ENCODE measurements at places on chromosomes 6 and 20. TPM values are rescaled to one million over a fixed set of nuclear protein-coding genes. Genes with fewer than 3 reads are reported as not detected.

GRCh38 chr20:35617397-35618262 is 2.0 kb downstream of the SPAG4 start:
- peak overlapping the region; percentile 60 for H3K4me3 ChIP-seq
- no peaks in the 10 kb centered on the region for H3K27me3 ChIP-seq
- H3K36me3 ChIP-seq, result no peaks in the 10 kb centered on the region
- peak overlapping the region; percentile 75 for H3K27ac ChIP-seq

GRCh38 chr6:8237668-8238067 is 135.3 kb upstream of the EEF1E1 start:
- no peaks in the 10 kb centered on the region for H3K36me3 ChIP-seq
- H3K27me3 ChIP-seq, result no peaks in the 10 kb centered on the region
- H3K4me3 ChIP-seq, result no peak overlapping the region
- no peaks in the 10 kb centered on the region for H3K4me1 ChIP-seq
- no peak overlapping the region for H3K27ac ChIP-seq

- H3K4me1 ChIP-seq, result no peaks in the 10 kb centered on the region
- DNase-seq, result no peak
- no peak overlapping the region for H3K27ac ChIP-seq
- H3K27me3 ChIP-seq, result no peaks in the 10 kb centered on the region
These were observed 121.4 kb upstream of the LY86 start for GRCh38 chr6:6466967-6467761.

GRCh38 chr6:52610745-52611355 is 34.0 kb upstream of the TRAM2 start:
- no peak overlapping the region for H3K4me3 ChIP-seq
- H3K27me3 ChIP-seq, result no peaks in the 10 kb centered on the region
- no peak for DNase-seq

GRCh38 chr6:77072694-77073409 is 390.4 kb downstream of the HTR1B start:
- no peak overlapping the region for H3K4me3 ChIP-seq
- no peaks in the 10 kb centered on the region for H3K4me1 ChIP-seq
- no peaks in the 10 kb centered on the region for H3K36me3 ChIP-seq
- H3K27me3 ChIP-seq, result no peaks in the 10 kb centered on the region

DNA sequence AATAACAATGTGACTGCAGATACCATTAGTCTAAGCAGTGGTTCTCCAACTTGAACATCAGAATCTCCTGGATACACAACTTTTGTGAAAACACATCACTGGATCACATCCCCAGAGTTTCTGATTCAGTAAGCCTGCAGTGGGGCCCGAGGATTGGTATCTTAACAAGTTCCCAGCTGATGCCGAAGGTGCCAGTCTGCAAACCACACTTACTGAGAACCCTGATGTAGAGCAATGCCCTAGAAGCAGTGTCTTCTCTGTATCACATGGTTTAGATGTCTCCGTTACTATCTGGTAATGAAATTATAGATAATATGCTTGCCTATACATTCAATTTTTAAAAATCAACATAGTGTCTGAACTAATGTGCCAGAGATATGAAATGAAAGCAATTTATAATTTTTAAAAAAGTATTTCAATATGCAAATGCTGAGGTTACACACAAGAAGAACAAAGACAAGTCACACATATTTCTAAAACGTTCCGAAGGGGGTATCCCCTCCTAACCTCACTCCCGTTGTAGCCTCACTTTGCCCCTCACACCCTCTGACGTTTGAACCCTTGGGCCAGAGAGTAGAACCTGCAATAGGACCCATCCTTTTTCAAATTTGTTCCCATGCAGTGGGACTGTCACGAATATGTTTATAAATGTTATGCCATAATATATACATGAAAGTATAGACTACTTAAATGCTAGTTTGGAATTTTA is 115.4 kb upstream of the SAMD5 start:
- H3K36me3 ChIP-seq, result no peaks in the 10 kb centered on the region
- DNase-seq, result no peak
- H3K27me3 ChIP-seq, result no peaks in the 10 kb centered on the region

- DNase-seq, result no peak
- no peak overlapping the region for H3K4me3 ChIP-seq
- no peaks in the 10 kb centered on the region for H3K4me1 ChIP-seq
- H3K36me3 ChIP-seq, result no peaks in the 10 kb centered on the region
- H3K27me3 ChIP-seq, result no peaks in the 10 kb centered on the region
These were observed 231.2 kb downstream of the PTPRT start for GRCh38 chr20:42958367-42959069.

DNA sequence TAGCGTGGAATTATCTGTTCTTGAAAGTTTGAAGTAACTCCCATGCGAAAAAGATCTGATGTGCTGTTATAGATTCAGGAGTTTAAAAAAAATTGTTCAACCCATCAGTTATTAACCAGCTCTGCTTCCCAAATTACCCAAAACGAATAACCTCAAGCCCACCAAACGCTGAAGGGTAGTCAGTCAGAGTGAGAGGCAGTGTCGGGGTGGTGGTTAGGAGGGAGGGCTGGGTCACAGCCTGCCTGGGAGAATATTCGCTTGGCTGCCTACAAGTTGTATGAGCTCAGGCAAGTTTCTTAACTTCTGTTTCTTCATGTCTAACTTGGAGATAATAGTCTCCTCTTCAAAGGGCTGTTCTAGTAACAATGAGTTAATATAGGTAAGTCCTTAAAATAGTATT is 114.6 kb downstream of the JPH2 start:
- no peaks in the 10 kb centered on the region for H3K36me3 ChIP-seq
- H3K4me1 ChIP-seq, result no peaks in the 10 kb centered on the region
- H3K4me3 ChIP-seq, result no peak overlapping the region
- DNase-seq, result no peak
- no peak overlapping the region for H3K27ac ChIP-seq

DNA sequence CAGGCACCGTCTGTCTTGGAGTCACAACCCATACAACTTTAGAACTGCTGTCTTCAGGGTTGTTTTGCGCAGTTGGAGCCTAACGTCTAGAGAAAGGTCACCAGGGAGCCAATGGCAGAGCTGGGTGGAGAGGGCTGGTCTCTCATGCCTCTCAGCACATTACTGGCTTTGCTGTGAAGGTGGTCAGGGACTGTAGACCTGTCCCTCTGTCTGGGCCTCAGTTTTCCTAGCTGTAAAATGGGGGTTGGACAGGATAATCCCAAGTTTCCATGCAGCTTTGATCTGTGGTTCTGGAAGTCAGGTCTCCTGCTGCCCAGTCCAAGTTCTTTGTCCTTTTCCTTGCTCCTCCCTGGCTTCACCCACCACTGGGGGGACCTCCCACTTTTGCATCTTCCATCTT is 52.2 kb upstream of the EPB41L1 start:
- H3K4me1 ChIP-seq, result peaks cover 17% of the 10 kb centered on the region
- H3K27ac ChIP-seq, result no peak overlapping the region
- H3K36me3 ChIP-seq, result no peaks in the 10 kb centered on the region
- DNase-seq, result no peak

- H3K27ac ChIP-seq, result no peak overlapping the region
- H3K4me1 ChIP-seq, result no peaks in the 10 kb centered on the region
- no peak overlapping the region for H3K4me3 ChIP-seq
- DNase-seq, result no peak
- no peaks in the 10 kb centered on the region for H3K36me3 ChIP-seq
These were observed 76.8 kb downstream of the SEL1L2 start for GRCh38 chr20:13913572-13913971.

GRCh38 chr20:8155229-8155628 is 23.2 kb downstream of the PLCB1 start:
- H3K27ac ChIP-seq, result no peak overlapping the region
- no peak for DNase-seq
- H3K4me3 ChIP-seq, result no peak overlapping the region
- H3K4me1 ChIP-seq, result no peaks in the 10 kb centered on the region
- H3K27me3 ChIP-seq, result no peaks in the 10 kb centered on the region
- H3K36me3 ChIP-seq, result no peaks in the 10 kb centered on the region

DNA sequence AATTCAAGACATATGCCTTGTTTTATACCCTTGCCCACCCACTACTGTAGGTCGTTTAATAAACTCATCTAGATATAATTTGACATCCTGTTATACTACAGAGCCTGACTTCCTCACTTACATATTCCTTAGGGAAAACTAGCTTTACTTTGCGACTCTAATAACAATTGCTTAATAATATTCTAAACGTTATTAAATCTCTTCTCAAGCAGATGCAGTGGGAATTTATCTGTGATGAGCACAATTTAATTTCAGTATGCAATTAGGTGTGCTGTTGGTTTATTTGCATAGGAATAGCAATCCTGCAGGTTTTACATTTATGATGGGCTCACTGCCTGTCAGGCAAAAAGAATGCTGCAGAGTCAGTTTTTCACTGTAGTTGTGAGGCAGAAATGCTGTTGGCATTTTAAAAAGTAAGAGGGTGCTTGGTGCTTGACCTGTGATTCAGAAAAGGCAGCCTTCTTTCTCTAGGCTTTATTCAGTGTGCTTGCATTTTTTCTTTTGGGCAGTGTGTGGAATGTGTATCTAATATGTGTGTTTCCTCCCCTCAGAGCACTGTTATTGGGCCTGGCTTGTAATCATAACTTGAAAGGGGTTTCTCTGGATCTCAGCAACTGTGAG is 152.3 kb upstream of the SCGN start:
- H3K36me3 ChIP-seq, result peaks cover 4% of the 10 kb centered on the region
- no peaks in the 10 kb centered on the region for H3K4me1 ChIP-seq
- DNase-seq, result no peak
- H3K4me3 ChIP-seq, result no peak overlapping the region

- DNase-seq, result no peak
- no peak overlapping the region for H3K4me3 ChIP-seq
- H3K27ac ChIP-seq, result no peak overlapping the region
- H3K27me3 ChIP-seq, result no peaks in the 10 kb centered on the region
- H3K4me1 ChIP-seq, result no peaks in the 10 kb centered on the region
These were observed 163.2 kb downstream of the MRPL14 start for GRCh38 chr6:43963877-43964658.

DNA sequence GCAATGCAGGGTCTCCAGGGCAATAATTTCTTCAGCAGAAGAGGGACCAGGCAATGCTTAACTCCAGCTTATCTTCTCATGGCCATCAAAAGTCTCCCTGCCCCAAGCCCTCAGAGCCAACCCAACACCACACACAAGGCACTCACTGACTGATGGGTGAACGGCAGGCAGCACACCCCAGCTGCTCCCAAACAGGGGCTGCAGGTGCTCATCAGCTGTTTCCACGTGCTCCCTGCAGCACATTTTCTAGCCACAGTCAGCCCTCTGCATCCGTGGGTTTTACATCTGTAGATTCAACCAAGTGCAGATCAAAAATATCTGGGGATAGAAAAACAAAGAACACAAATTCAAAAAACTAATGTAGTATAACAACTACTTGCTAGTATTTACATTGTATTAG is 4.0 kb upstream of the GABRR1 start:
- no peak overlapping the region for H3K4me3 ChIP-seq
- no peak overlapping the region for H3K27ac ChIP-seq
- no peaks in the 10 kb centered on the region for H3K36me3 ChIP-seq

DNA sequence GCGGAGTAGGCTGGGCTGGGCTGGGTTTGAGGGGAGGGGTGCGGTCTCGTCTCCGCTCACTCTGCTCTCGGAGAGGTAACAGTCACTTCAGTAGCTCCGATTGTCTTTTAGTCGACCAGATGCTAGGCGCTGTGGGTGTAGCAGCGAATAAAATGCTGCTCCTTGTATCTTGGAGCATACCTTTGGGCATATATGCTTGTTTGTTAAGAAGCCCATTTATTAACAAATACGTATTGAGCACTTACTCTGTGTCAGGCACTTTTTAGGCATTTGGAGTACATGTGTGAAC is 545 bp downstream of the ACTR5 start:
- peak overlapping the region; percentile 87 for H3K27ac ChIP-seq
- H3K36me3 ChIP-seq, result no peaks in the 10 kb centered on the region
- no peak for DNase-seq
- peak overlapping the region; percentile 79 for H3K4me3 ChIP-seq
- H3K4me1 ChIP-seq, result peaks cover 4% of the 10 kb centered on the region

DNA sequence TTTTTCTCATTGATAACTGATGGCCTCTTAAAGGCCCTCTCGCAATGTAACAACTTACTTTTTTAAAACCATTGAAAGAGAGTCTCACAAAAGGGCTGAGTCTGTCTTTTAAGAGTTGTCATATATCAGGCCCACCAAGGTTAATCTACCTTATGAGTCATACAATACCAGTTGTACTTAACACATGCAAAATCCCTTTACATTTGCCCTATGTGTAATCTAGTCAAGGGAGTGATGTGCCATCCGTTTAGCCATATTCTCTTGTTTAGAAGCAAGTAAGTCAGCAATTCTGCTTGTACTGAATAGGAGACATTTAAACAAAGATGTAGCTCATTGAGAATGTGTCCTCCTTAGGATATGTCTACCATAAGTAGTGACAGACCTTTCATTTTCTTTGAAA is 143.7 kb downstream of the TENT5A start:
- no peaks in the 10 kb centered on the region for H3K27me3 ChIP-seq
- H3K4me3 ChIP-seq, result no peak overlapping the region
- H3K27ac ChIP-seq, result no peak overlapping the region
- H3K36me3 ChIP-seq, result no peaks in the 10 kb centered on the region
- H3K4me1 ChIP-seq, result no peaks in the 10 kb centered on the region

DNA sequence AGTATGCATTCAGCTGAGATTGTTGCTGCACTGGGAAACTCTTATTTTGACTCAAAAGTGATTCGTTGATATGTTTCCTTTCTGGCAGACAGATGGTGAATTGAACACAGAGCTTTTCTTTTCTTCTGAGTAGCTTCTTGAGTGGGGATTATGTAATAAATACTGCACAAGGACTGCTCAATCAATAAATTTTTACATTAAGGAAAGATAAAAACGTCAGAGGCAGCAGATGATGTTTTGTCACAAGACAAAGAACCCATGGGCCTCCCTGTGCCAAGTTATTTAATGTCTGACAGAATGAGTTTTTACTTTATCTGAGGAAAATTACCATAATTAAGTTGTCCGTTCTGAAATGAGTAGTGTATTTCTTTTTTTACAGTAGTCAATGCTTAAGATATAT is 460.3 kb downstream of the UTRN start:
- no peak overlapping the region for H3K27ac ChIP-seq
- no peak for DNase-seq
- H3K4me1 ChIP-seq, result no peaks in the 10 kb centered on the region
- no peaks in the 10 kb centered on the region for H3K27me3 ChIP-seq
- no peak overlapping the region for H3K4me3 ChIP-seq

- no peaks in the 10 kb centered on the region for H3K27me3 ChIP-seq
- H3K36me3 ChIP-seq, result peaks cover 2% of the 10 kb centered on the region
- DNase-seq, result no peak
- H3K4me1 ChIP-seq, result peaks cover 12% of the 10 kb centered on the region
- peak overlapping the region; percentile 90 for H3K27ac ChIP-seq
These were observed 2.0 kb upstream of the NPEPL1 start for GRCh38 chr20:58690396-58691135.

RBM39 gene
- 232 TPM for total RNA-seq

DPPA5 gene
- not detected for total RNA-seq

ADAT2 gene
- 24.8 TPM for total RNA-seq

TREM2 gene
- 0.43 TPM for total RNA-seq

POU3F2 gene
- total RNA-seq, result not detected

RRAGD gene
- 9.2 TPM for total RNA-seq

IER3 gene
- total RNA-seq, result 51.9 TPM
